ENCODE measurements at places on chromosomes 2 and 18.
A peak's percentile ranks its signal among the peaks of the same experiment; 100 is the strongest.

- no peak for DNase-seq
Measured at GRCh38 chr2:120236316-120236715, 13.1 kb upstream of the TMEM185B start.

DNA sequence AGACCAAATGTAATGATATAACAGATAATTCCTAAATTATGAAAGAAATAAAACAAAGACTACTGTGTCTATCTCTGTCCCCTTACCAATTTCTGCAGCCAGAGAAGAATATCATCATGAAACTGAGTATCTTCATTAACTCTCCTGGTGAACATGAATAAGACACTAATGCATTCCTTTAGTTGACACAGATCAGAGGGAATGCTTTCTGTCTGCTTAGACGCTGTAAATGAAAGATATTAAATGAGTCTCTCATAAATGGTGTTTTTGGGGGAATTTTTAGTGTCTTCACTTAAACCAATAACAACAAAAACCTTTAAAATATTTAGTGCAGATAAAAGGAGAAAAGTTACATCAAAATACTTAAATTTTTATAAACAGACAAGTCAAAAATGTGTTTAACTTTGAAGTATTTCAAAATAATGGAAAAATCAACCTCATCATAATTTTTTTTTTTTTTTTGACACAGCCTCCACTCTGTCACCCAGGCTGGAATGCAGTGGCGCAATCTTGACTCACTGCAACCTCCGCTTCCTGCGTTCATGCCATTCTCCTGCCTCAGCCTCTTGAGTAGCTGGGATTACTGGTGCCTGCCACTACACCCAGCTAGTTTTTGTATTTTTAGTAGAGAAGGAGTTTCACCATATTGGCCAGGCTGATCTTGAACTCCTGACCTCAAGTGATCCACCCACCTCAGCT is 16.0 kb downstream of the EPG5 start:
- DNase-seq = no peak

GRCh38 chr18:63627819-63628218 is 16.2 kb downstream of the SERPINB4 start:
- no peak for DNase-seq

GRCh38 chr2:9139491-9140443 is 66.8 kb upstream of the ASAP2 start:
- peak; percentile 68 for DNase-seq

DNA sequence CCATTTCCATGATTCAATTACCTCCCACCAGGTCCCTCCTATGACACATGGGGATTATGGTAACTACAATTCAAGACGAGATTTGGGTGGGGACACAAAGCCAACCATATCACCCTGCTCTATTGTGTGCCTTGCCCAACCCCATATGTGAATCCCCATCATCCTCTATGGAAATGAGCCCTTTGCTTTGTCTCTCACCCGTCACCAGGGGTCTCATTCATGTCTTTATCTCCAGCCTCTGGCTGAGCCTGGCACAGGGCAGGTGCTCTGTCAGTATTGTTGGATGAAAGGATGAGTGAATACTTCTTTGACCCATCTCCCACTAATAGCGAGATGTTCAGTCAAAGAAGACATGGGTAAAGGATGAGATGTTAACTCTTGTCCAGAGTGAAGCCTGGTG is 116.6 kb upstream of the LGALSL start:
- DNase-seq = no peak

DNA sequence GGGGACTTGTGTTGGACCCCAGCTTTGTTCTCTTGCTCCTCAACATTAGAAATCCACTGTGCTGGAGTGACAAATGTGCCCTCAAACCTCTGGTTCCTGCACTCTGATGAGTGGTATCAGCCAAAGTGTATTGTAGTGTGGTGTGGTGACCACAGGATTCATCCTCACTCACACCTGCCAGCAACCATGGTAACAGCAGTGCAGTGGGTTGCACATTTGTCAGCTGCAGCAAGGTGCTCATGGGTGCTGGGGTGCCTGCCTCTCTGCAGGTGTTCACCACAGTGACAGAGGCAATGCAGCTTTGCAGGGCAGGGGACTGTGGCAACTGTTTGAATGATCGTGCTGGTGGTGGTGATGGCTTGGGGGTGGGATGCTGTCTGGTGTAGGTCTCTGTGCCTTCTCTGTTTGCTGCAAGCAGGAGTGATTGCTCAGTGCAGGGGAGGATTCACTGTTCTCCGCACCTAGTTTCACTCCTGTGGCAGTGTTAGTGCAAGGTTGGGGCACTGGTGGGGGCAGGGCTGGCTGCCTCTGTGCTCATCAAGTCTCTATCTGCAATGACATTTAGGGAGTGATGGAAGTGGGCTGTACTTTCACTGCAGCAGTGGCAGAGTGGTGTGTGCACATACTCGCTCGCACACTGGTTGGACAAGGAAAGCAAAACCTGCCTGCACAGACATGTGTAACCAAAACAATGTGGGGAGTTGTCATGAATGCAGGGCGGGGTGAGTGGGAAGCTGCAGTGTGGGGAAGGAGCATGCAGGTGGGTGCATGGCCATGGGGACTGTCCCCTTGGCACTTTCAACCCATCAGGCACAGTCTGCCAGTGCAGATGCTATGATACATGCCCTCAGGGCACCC is 301.1 kb downstream of the PIK3C3 start:
- DNase-seq = no peak

DNA sequence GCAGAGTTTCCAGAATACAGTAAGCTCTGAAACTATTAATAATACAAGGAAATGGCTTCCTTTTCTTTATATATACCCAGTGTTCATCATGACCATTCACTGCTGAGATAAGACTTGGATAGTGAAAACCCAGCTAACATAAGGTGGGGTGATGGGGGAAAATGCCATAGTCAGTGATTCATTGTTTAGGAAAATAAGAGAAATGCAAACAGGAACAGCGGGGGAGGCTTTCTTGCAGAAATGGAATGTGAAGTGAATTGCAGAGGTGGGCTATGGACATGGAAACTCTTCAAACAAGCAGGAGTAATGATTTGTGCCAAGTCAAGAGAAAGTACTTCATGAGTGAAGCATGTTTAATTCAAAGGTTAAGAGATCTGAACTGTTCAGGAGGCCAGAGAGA is 519.4 kb downstream of the TDRD15 start:
- no peak for DNase-seq

- DNase-seq = no peak
Measured at GRCh38 chr2:102509749-102510148, 36.7 kb downstream of the SLC9A4 start.

- DNase-seq = peak; percentile 77
Measured at GRCh38 chr2:157413326-157414035, 30.4 kb downstream of the CYTIP start.

DNA sequence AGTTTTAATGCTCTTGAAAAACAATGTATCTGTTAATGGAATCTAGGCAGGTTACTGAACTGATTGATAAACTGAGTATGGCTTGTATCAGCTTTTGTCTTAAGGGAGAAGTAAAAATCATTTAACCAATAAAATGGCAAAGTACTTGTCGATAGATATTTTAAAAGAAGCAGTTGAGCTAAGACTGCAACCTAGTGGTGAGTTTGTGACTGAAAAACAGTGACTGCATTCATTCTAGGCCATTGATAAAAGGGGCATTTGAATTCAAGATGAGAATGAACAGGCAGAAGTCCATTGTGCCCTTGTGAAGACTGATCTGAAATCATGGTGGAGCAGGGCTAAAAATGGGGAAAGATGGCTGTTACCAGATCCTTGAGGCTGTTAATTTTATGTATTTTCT is 59.4 kb upstream of the MSTN start:
- DNase-seq = no peak

GRCh38 chr2:60936757-60937156 is 55.4 kb downstream of the REL start:
- DNase-seq = no peak

DNA sequence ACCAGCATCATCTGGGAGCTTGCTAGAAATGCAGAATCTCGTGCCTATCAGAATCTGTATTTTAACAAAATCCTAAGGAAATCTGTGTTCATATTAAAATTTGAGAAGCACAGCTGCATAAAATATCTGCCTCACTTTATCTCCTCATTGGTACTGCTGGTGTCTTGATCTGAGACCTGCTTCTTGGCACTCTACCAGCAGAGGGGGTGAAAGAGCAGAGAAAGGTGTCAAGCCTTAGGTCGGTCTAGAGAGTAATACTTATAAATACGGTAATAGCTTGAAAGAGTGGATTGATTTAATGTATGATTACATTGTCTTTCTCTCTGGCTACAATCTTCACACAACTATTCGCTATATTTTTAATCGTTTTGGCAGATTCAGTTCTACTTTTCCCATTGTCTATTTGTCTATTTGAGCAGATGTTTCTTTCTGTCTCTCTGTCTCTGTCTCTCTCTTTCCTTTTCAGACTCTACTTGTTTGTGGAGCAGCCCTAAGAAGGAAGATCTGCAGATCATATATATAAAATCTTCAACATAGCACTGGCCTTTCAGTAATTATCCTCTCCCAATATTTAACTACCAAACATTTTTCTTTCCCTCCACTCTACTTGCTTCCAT is 1.7 kb upstream of the GCG start:
- peak; percentile 55 for DNase-seq

- DNase-seq = no peak
Measured at GRCh38 chr2:168450732-168451131, 5.3 kb upstream of the CERS6 start.

DNA sequence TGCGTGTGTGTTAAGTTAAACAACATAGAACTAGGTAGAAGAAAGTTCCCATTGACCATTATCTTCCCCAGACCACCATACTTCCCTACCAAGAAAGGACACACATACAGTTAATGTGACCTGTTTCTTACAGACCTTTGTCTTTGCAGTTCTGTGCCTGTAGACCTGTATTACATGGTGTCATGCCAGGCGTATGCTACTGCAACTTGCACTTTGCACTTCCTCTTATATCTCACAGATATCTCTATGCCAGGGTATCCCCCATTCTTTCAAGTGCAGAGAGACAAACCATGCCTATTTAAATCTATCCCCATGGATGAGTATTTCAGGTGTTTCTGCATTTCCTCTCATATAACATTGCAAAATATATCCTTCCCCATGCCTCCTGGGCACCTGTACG is 136.8 kb upstream of the PKDCC start:
- no peak for DNase-seq

DNA sequence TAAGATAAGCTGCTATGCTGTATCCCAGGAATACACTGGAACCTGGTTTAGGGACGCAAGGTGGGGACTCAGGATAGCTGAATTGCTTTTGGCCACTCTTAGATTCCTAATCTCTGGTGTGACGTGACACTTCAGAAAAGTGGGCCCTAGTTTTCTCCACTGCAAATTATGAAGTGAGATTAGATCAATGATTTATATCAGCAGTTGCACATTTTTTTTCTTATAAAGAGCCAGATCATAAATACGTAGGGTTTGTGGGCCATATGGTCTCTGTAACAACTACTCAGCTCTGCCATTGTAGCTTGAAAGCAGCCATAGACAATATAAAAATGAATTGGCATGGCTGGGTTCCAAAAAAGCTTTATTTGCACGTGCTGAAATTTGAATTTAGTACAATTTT is 85.4 kb upstream of the CPO start:
- DNase-seq = no peak

DNA sequence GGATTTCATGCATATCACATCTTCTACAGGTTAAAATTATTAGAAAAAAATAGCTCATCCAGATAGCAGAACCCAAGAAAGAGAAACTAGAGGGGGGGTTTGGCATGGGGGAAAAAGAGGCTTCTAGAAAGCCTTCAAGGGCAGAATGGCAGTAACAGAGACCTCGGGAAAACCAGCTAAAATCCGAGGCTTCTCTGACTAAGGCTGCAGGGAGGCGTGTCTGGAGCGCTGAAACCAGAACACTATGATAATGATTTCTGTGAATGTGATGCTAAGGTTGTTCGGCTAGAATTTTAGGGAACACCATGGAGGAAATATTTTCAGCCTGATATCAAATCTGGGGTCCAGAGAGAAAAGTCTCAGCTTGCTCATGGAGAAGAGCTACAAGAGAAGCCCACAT is 73.0 kb downstream of the ATP8B1 start:
- no peak for DNase-seq

GRCh38 chr2:77479895-77480294 is 42.3 kb downstream of the LRRTM4 start:
- DNase-seq = no peak

DNA sequence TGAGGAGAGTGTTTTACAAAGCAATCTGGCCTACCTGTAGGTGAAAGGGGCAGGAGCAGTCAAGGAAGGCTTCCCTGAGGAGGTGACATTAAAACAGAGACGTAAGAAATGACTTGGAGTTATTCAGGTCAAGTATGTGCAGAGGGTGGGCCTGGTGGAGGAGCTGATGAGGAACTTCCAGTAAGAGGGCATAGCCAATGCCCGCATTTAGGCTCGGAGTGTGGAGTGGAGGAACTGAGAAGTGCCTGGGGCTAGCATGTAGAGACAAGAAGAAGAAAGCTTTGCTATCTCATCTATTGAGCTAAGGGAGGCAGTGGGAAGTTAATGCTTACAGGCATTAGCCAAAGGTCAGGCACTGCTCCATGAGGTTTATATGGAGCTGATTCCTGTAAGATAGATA is 312.2 kb downstream of the ZNF521 start:
- no peak for DNase-seq

GRCh38 chr18:79245517-79246001 is 150.2 kb upstream of the NFATC1 start:
- DNase-seq = no peak

DNA sequence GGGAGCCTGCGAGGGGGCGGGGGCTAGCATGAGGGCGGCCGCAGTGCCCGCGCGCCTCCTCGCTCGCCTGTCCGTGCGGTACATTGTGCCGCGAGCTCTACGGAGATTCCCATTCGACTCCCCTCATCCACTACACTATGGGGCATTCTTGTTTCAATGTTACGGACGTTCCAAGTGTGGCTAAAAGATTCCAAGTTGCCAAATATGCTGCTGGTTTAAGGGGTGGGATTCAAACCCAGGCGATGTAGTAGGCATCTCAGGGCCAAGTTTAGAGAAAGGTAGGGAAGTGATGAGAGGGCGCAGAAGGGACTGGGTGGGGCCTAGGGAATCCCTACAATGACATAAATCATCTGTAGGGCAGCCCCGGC is 10.0 kb upstream of the CRYBA2 start:
- no peak for DNase-seq

DNA sequence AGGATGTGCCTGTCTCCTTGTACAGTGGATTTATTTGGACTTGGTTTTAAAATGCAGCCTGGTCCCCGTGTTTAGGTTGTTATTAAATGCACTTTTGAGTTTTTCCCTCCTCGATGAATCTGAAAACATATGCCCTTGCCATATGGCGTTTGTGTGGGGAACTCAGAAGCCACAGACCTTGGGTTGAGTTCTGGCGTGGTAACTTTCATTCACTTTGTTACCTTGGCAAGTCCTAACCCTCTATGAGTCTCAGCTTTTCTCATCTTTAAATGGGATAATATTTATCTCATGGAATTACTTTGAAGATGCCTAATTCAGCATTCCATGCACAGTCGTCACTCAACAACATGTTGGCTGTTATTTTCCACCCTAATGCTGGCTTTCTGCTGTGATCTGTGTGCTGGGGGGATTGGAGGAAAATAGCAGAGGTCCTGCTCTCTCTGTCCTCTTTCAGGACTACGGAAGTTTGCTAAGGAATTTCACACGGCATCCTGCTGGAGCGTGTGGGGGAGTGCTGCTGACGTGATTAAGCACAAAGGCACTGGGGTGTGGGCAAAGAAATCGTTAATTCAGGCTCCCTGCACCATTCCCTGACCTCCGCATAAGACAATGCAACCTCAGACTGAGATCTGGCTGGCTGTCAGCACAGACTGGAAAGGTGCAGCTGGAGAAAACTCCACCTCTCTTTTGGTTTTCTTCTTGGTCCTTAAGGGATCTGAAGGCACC is 61.7 kb downstream of the LDLRAD4 start:
- no peak for DNase-seq

GRCh38 chr2:133378386-133378785 is 189.9 kb downstream of the NCKAP5 start:
- DNase-seq = no peak
